ENCODE measurements at places on chromosomes 1 and 21. TPM values are rescaled to one million over a fixed set of nuclear protein-coding genes. Genes with fewer than 3 reads are reported as not detected.

GRCh38 chr1:159179906-159180305 lies 8.5 kb downstream of the CADM3 start:
- no peak for DNase-seq

- no peak for DNase-seq
These were observed 277.2 kb downstream of the CAMTA1 start for GRCh38 chr1:7062346-7063061.

- no peak for DNase-seq
These were observed 7.3 kb upstream of the UMODL1 start for GRCh38 chr21:42063571-42064521.

Gene HAO2
- not detected for total RNA-seq

Gene KRTAP20-3
- total RNA-seq = not detected

Gene DNAJC28
- 2.4 TPM for total RNA-seq

Gene RPE65
- not detected for total RNA-seq

DNA sequence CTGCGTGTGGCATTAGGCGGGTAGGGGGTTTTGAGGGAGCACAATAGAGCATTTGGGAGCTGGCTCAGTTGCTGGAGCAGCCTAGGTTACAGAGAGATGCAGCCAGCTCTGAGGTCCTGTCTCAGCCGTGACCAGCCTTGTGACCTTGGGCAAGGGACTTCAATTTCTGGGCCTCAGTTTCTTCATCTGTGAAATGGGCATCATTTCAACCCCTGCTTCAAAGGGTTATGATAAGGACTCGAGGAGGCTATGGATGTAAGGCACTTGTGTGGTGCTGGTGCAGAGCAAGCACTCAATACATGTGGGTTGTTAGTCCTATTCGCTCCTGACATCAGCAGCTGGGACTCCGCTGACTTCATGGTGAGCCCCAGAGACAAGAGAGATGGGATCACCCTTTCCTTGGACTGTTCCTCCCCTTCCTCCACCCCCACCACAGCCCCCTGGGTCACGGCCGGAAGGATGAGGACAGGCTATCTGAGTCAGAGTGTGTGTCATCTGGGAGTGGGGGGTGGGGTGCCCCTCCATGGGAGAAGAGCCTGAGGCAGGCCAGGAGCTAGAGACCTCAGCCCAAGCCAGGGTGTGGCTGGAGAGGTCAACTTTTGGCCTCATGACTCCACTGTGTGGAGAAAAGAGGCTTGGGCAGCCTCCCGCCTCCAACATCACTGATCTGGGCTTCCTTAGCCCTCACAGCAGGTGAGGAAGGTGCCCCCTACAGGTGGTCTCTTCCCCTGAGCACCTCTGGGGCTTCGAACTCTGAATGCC lies 71.4 kb upstream of the ZBTB40 start:
- no peak for DNase-seq

Gene VHLL
- not detected for total RNA-seq

Gene LDLRAD1
- total RNA-seq = not detected

Gene GPR161
- total RNA-seq = 16.4 TPM

Gene COL11A1
- 0.38 TPM for total RNA-seq

DNA sequence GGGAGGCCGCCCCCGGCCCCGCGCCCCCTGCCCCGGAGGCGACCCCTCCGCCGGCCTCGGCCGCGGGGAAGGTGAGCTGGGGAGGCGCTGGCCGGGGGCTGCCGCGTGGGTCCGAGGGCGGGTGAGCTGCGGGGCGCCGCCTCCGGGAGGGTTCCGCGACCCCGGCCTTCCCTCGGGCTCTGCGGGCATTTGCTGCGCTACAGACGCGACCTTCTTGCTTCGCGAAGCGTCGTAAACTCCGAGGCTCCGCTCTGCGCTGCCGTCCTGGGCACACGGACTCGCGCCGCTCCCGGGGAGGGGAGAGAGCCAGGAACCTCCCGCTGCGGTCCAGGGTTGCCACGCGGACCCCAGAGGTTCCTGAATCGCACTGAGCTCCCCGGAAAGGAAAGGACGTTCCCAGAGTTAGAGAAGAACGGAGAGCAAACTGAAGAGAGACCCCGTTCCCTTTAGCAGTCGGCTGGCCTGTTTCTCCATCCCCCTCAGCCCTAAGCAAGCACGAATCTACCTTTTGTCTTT lies 345 bp downstream of the SLX9 start:
- DNase-seq = no peak

Gene CFH
- 0.89 TPM for total RNA-seq

DNA sequence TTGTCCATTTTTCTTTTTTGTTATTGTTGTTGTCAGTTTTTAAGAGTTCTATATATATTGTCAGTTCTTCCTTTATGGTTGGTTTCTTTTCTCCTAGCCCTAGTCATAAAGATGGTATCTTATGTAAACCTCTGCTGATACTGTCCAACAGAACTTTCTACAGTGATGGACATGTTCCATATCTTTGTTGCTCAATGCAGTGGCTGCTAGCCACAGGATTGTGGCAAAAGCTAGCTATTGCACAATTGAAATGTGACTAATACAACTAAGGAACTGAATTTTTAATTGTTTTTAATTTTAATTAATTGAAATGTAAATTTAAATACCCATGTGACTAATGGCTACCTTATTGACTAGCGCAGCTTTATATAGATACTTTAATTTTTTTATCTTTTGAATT lies 411.8 kb upstream of the PTBP2 start:
- peak; percentile 32 for DNase-seq

- DNase-seq = peak; percentile 31
These were observed 35.7 kb upstream of the SUCO start for GRCh38 chr1:172497230-172497629.

DNA sequence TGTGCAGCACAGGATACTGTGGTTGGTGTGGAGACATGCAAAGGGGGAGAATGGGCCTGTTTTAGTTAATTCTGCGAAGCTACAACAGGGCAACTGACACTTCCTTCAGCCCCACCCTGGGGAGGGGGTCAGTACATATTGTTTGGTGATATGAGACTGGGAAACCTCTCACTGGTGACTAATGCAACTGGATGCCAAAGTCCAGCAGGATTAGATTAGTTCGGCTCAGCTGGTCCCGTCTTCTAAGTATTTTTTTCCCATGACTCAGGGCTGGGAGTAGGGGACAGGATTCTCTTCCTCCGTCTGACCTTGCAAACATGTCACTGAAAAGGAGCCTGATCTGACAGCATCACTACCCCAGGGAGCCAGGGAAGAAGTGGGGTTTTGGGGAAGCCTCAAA lies 43.0 kb downstream of the PLXNA2 start:
- peak; percentile 82 for DNase-seq

Gene SCYL3
- total RNA-seq = 6.4 TPM

DNA sequence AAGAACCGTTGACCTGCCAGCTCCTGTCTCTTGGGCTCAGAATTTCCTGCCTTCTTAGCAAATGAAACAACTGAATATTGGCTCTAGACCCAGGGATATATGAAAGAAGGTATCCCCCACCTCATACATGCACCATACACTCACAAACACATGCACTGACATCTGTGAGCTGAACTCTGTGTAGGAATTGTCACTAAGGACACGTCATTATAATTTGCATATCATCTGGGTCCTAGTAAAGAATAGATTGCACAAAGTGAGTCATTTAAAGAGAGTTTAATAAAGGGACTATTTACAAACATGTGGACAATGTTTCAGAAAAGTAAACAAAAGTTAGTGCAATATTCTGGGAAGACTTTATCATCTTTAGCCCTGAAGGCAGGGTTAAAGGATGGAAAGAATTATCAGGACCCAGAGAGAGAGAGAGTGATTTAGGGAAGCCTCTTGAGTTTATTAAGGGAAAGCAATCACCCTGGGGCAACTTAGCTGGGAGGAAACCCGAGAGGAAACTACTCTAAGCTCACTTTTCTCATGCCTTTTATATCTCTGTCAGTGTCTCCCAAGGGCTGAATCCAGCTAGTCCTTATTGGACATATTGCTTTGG lies 74.1 kb upstream of the PLA2G4A start:
- DNase-seq = no peak

Gene AKR1A1
- total RNA-seq = 158 TPM

GRCh38 chr1:177162243-177162642 lies 2.3 kb downstream of the ASTN1 start:
- DNase-seq = no peak

Gene TGFB2
- 30.1 TPM for total RNA-seq

DNA sequence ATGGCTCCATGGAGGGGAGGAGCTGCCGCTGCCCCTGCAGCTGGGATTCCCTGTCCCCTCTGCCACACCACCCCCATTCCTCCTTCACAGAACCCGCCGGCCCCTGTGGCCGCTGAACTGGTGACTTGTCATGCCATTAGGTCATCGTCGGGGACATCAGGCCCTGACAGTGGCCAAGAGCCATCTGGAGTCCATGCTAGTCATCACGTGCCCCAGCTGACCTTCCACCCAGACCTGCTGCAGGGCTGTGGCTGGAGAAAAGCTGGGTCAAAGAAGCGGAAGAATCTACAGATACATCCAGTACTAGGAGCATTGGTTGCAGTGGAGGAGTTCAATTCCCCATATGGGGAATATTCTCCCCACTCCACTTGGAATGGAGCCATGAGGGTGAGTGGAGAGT lies 78.1 kb downstream of the KCNJ15 start:
- no peak for DNase-seq

DNA sequence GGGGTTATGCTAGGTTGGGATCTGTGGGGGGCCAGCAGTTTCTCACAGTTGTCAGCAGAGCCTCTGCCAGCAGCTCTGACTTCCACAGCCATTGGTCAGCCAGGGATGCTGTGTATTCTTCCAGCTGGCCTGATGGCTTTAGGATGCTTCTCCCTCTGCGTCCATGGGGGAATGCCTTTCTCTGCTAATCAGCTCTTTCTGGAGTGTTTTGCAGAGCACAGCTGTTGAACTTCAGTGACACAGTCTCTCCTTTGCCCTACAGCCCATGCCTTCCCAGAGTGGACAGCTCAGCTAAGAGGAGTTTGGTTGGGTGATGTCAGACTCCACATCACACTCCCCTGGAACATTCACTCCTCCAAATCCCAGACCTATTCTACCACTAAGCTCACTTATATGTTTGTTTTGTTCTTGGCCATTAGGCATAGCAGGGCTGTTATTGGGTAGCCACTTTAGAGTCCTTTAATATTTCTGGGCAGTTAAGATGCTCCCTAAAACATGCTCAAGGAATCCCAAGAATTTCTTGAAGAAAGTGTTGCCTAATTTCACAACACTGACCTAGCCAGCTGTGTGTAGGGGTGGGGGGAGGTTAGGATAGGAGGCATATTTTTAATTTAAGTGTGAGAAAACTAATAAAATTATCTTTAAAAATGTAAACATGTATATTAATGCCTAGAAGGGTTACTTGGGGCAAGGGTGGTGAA lies 75.3 kb upstream of the KIAA0040 start:
- no peak for DNase-seq

Gene FTCD
- not detected for total RNA-seq

- no peak for DNase-seq
These were observed 657.1 kb upstream of the BRINP3 start for GRCh38 chr1:191134796-191135195.

Gene GPA33
- not detected for total RNA-seq

Gene KRTAP19-3
- total RNA-seq = not detected
